ENCODE measurements at places on chromosomes 4 and X. TPM values are rescaled to one million over a fixed set of nuclear protein-coding genes. Genes with fewer than 3 reads are reported as not detected.

Gene F8A2
- not detected for total RNA-seq

Gene ARFIP1
- total RNA-seq: 14.3 TPM

Gene SLC49A3
- 12.6 TPM for total RNA-seq

Gene CHIC1
- total RNA-seq: 11.4 TPM

Gene XPNPEP2
- total RNA-seq: 0.92 TPM

Gene TMEM154
- 3.3 TPM for total RNA-seq

Gene SORBS2
- total RNA-seq: 911 TPM

Gene ANAPC10
- 12.6 TPM for total RNA-seq
